ENCODE measurements at places on chromosomes 4 and X.
A peak's percentile ranks its signal among the peaks of the same experiment; 100 is the strongest.

DNA sequence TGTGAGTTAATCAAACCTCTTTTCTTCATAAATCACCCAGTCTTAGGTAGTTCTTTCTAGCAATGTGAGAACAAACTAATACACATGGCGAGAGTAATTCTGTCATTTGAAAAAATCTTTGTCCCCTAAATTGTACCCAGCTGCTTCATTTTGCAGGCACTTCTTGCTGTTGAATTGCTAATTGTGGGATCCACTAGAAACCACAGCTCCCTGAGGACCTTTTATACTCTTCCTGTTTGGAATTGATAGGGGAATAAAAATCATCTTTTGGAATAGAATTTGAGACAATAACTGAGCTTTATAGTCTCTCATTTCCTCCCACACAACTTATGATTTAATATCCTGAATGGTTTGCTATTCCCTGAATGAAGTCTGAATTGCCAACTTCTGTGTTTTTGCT lies 170.2 kb downstream of the PACRGL start:
- no peak for DNase-seq

- DNase-seq = no peak
Observed at GRCh38 chr4:110878413-110878812, 255.5 kb upstream of the PITX2 start.

GRCh38 chrX:29040160-29040559 lies 452.9 kb downstream of the IL1RAPL1 start:
- no peak for DNase-seq

- DNase-seq = no peak
Observed at GRCh38 chr4:174604198-174604597, 81.9 kb upstream of the HPGD start.

- DNase-seq = no peak
Observed at GRCh38 chrX:46575586-46575985, 2.0 kb downstream of the CHST7 start.

GRCh38 chr4:23353200-23353599 lies 536.6 kb downstream of the PPARGC1A start:
- DNase-seq = no peak

- no peak for DNase-seq
Observed at GRCh38 chr4:96052827-96053226, 212.9 kb downstream of the PDHA2 start.

DNA sequence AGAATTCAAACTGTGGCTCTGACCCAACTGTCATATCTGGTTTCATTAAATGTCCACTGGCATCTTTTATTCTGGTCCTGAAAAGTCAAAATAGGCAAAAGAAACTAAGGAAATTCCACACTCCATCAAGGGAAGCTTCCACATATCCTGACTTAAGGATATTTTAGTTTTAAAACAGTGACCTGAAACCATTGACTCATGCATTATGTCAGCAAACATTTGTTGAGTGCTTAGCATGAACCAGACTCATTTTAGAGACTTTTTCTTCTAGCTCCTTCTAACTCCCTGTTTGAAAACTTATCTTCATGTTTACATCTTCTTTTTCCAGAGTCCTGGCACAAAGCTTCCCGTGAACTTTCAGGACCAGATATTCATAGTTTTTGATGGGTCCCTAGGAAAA lies 6.9 kb upstream of the CXCL1 start:
- no peak for DNase-seq

- DNase-seq = no peak
Observed at GRCh38 chr4:74055096-74055495, 16.6 kb upstream of the CXCL3 start.

DNA sequence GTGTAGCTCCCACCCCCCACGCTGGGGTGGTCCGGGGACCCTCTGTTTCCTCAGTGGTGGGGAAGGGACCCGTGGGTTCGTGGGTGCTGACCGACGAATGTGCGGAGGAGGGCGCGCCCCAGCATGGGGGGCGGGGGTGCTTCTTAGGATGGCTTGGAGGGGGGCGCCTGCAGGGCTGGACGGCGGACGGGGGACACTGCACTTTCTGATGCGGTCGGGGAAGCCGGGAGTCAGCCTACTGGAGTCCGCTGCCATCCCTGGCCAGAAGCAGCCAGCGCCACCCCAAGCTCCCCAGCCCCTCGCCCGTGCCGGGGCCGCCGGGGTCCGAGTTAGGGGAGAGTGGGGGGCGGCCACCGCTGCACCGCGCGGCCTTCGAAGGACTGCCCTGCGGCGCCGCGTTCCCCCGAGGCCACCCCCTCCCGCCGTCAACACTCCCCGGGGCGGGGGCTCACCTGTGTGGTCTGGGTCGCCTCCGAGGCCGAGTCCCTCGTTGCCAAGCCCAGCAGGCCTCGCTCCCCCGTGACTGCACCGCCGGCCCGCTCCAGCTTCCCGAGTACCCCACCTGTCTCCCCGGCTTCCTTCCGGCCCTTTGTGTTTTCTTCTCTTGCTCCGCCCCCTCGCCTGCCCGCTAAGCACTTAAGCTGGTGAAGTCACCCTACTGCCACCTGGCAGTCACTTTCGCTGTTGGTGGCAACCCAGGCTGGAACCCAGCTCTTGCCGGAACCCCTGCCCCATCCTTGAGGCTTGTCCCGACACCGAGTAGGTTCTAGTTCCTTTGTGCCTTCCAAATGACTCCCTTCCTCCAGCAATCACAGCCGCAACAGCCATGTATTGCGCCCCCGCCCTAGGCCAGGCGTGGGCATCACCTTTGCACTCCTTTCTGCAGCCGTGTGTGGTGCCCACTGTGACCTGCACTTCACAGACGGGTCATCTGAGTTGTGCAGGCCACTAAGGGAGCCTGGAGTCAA lies at the start of gene OCIAD2:
TSS of gene OCIAD2 (minus strand) at position 569 of the 968 bp plus-strand sequence. CDS start 2,225 bp downstream, outside the sequence.
- peak; percentile 81 for DNase-seq

GRCh38 chr4:38132107-38132673 lies 172.0 kb downstream of the PTTG2 start:
- DNase-seq = peak; percentile 27

DNA sequence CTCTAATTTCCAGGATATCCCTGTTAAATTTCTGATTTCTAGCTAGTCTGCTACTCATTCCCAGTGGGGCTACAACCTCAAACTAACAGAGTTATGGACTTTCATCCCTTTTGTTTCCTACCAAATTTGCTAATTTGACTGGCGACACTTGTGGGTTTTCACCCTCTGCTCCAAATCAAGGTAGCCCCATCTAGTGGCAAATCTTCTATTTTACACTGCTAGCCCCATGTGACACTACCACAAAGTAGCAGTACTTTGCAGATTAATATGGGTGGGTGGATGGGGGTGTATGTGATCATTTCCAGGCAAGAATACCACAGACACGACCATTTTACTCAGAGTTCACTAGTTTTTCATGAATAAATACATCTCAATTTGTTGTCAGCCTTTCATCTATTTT lies 150.3 kb downstream of the MSL3 start:
- no peak for DNase-seq

GRCh38 chr4:171956678-171957077 lies 143.5 kb downstream of the GALNTL6 start:
- DNase-seq = no peak

- no peak for DNase-seq
Observed at GRCh38 chr4:8194306-8195242, 4.5 kb upstream of the SH3TC1 start.
